Head of caudate nucleus (tissue), 42 donors: ENCODE measurements at places on chromosomes 5 and 9.

DNA sequence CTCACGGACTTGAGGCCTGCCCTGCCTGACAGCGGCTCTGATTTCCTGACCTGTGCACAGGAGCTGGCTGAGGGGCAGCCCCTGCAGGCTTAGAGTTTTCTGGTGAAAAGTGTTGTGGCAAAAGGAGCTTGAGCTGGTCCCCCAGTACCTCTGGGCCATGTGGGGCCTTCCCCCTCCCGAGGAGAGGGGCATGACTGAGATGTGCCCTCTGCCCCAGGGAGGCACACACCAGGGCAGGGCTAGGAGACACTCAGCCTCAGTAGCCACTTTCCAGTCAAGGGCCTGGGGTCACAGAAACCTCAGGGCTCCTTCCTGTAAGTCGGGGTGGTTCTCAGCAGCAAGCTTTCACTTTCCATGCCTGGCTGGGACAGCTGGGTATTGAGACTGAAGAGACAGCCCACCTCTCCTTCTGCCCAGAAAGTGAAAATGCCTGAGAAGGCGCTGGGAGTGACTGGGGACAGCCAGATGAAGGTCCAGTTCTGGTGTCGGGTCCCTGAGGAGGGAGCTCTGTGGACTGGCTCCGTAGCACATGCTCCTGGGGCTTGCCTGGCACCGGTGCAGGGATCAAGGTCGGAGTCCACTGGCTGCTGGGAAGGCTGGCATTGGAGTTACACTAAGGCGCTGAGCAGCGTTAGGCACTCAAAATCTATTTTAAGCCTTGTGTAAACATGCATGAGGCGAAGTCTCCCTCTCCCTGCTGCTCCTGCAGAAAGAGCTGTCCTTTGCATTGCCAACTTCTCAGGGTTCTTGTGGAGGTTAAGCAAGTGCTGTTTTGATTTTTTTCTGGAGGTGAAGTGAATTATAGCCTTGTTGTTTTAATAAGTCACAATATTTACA, 394.9 kb downstream of the GADD45G start:
- DNase-seq: peak; percentile 27

DNA sequence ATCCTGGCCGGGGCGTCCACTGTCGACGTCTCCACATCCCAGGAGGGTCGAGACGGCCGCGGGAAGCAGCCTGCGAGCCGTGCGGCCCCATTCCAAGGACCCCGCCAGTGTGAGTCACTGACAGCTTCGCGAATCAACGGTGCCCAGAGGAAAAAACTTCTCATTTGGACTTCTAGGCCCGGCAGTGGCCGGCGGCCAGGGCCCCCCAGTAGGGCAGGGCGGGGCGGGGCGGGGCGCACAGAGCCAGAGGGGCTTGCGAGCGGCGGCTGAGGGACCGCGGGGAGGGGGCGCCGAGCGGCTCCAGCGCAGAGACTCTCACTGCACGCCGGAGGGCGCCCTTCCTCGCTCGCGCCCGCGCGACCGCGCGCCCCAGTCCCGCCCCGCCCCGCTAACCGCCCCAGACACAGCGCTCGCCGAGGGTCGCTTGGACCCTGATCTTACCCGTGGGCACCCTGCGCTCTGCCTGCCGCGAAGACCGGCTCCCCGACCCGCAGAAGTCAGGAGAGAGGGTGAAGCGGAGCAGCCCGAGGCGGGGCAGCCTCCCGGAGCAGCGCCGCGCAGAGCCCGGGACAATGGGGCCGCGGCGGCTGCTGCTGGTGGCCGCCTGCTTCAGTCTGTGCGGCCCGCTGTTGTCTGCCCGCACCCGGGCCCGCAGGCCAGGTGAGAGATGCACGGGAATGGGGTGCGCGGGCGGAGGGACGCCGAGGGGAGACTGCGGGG, at the start of gene F2R:
Gene F2R (plus strand): TSS at position 391 of the 720 bp plus-strand sequence. CDS start 182 bp downstream, at position 573.
- peak; percentile 57 for DNase-seq

DNA sequence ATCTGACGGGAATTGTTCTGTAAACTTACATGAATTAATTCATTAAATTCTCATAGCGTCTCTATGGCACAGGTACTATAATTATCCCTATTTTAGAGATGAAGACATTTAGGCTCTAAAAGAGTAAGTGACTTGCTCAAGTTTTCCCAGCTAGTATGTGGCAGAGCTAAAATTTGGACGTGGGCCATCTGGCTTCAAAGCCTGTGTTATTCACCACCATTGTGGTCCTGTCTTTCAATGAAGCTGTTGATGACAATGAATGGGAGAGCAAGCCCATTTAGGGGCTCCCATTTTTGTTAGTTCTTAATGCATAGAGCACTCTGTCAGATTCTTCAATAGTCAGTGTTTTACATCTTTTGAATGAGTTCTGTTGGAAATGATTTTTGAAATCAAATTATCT, 236.0 kb upstream of the CD180 start:
- no peak for DNase-seq

DNA sequence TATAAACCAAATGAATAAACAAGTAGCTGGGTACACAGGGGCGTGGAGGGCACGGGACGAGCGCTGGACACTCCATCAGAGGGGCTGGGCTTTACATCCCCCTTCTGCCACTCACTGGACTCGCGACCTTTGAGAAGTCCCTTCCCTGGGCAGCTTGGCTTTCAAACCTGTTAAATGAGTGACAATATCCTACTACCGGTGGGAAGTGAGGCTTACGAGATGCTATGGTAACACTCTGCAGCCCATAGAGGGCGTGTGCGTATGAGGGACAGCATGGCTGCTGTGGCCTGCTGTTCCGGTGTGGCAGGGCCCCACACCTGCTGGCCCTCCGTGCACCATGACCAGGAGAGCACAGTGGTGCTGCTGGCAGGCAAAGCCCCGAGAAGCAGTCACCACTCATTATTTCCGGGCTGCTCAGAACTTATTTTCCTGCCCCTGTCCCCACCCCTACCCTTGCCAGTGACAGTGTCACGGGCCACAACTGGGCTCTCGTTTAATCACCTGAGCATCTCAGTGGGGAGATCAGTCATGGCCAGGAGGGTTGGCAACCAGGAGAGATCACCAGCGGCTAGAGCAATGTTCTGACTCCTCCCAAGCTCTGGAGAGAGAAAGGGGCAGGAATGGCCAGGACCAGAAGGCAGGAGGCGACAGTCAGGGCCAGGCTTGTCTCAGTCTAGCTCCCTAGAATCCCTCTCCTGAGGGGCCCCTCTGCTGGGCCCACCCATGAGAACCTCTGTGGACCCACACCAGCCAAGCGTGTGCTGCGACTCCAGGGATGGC, 10.5 kb downstream of the CLTB start:
- no peak for DNase-seq

GRCh38 chr9:101028346-101029314, at the start of gene PLPPR1:
Gene PLPPR1 (plus strand): TSS chr9:101028727.
- peak; percentile 92 for DNase-seq

GRCh38 chr5:144465441-144465840, 294.8 kb downstream of the KCTD16 start:
- no peak for DNase-seq
